ENCODE measurements at places on chromosomes 7 and 10.

- no peak for DNase-seq
Observed at GRCh38 chr7:27765841-27766240, 25.9 kb downstream of the TAX1BP1 start.

DNA sequence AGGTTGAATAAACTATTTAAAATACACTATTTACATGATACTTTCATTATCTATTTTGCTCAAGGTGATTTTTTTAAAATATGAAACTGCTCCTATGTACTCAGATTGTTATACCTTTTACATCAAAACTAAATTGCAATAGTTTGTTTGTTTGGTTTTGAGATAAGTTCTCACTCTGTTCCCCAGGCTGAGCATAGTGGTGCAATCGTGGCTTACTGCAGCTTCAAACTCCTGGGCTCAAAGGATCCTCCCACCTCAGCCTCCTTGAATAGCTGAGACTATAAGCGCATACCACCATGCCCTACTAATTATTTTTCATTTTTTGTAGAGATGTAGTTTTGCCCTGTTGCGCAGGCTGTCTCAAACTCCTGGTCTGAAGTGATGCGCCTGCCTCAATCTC is 12.7 kb downstream of the TAS2R60 start:
- no peak for DNase-seq

- DNase-seq = no peak
Observed at GRCh38 chr10:80734589-80734988, 196.9 kb downstream of the SH2D4B start.

GRCh38 chr7:44259547-44260457 is 59.0 kb downstream of the YKT6 start:
- no peak for DNase-seq

GRCh38 chr7:8189625-8190024 is 72.3 kb downstream of the ICA1 start:
- DNase-seq = no peak

GRCh38 chr10:129056734-129057689 is 410.0 kb upstream of the MGMT start:
- DNase-seq = no peak

- peak; percentile 68 for DNase-seq
Observed at GRCh38 chr7:141702047-141702567, at the start of gene DENND11. DENND11 (minus strand) TSS chr7:141702166; CDS start chr7:141702153, 13 bp downstream.

- DNase-seq = no peak
Observed at GRCh38 chr10:77474386-77474785, 163.2 kb downstream of the KCNMA1 start.

DNA sequence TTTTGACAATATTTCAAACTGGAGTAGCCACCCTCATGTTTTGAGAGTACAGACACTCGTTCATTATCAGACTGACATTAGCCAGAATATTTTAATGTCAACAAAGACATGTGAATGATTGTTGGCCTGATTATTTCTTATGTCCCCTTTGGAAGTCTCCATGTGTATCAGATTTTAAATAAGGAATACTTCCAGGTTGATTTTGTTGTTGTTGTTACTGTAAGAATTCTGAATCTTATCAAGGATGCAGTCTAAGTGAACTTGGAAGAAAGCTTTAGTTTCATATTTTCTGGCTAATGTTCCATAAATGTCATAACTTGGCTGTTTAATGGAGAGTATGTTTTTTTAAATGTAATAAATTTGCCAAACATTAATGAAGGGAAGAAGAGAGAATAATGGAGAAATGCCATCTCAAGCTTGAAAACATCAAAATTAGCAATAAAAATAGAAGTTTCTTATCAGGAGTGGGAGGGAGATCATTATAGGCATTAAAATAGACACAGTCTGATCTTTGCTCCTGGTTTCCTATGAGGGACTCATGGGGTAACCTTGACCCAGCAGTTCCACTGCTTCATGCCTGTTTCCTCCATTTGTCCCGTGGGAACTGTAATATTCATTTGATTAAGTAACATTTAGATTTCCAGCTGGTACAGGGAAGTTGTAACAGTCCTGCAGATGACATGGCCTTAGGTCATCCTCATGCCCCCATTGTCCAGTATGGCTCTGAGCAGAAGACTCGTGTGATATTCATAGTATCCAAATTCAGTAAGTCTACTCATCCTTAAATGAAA is 122.4 kb upstream of the KIAA1217 start:
- DNase-seq = no peak

GRCh38 chr7:3495530-3495929 is 194.5 kb downstream of the SDK1 start:
- no peak for DNase-seq

DNA sequence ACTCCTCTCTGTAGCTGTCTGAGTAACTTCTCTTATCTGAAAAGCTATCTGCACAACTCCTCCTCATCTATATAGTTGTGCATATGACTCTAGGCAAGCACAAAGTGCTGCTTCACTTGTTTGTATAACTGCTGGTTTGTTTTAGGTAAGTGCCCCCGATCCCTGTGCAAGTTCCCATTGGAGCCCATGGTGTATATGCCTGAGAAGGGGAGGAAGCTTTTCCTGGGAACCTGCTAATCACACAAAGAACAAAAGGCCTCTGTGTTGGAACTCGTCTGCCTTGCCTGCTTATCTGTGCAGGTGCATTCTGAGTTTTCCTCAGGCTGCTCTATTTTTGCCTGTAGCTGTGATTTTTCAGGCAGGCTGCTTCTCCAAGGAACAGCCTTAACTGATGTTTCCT is 23.2 kb upstream of the PHF14 start:
- no peak for DNase-seq

- no peak for DNase-seq
Observed at GRCh38 chr10:127080317-127080716, 116.1 kb downstream of the INSYN2A start.

GRCh38 chr10:7824251-7824650 is 5.9 kb downstream of the TAF3 start:
- DNase-seq = no peak

- no peak for DNase-seq
Observed at GRCh38 chr10:94710578-94710977, 27.0 kb downstream of the CYP2C18 start.

DNA sequence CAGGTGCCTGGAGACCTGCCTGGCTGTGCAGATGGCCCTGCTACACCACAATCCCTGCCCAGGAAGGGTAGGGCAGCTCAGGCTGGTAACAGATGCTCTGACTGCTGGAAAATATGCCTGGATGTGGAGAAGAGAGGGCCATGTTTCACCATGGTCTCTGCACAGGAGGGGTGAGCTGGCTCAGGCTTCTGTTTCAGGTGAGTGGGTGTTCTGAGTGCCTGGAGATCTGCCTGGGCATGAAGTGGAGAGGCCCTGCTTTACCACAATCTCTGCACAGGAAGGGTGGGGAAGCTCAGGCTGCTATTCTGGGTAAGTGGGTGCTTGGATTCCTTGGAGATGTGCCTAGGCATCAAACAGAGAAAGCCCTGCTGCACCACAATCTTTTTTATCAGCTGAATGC is 350.1 kb downstream of the KIF20B start:
- DNase-seq = no peak

GRCh38 chr10:85936161-85936560 is 430.4 kb downstream of the GRID1 start:
- no peak for DNase-seq

DNA sequence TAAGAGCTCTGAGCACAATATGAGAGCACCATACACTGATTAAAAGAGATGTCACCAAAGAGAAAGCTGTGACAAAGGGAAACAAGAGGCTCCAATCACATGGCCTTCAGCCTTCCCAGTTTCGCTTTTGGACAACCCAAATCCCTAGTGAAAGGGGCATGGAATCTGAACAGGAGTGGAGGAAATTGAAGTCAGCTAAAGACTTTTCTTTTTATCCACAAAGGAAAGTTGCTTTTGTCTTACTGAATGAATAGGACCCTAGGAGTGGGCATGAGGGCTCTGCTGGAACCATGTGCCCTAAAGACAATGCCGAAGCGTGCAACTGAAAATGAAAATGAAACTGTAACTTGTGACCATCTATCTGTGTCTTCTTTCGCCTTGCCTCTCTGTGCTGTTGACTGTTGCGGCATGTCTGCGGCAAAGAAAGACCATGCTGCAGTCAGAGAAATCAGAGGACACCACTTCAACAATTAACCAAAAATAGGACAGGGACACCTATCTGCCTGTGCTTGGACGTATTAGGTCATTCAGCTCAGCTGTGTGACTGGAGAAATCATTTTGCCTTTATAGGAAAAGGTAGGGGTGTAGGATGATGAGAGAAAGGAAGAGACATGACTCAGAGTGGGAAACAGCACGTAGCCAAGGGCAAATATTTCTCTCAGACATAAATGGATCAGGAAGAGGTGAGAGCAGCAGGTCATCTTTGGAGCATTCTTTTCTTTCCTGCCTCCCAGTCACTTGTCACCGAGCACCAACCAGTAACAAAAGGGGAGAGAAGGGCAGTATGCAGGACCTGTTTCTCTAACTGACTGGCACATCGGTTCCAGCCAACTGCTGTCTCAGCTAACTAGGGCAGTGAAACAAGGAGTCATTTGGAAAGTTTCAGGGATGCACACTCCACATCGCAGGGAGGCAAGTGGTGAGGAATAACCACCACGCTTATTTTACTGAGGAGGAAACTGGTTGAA is 12.3 kb downstream of the CAV2 start:
- DNase-seq = no peak

- DNase-seq = no peak
Observed at GRCh38 chr10:92873029-92873428, 24.7 kb downstream of the EXOC6 start.

- DNase-seq = no peak
Observed at GRCh38 chr10:58027426-58027825, 240.3 kb downstream of the IPMK start.

GRCh38 chr10:122441961-122442360 is 12.5 kb upstream of the ARMS2 start:
- no peak for DNase-seq

GRCh38 chr10:7950981-7951847 is 103.3 kb upstream of the GATA3 start:
- no peak for DNase-seq

DNA sequence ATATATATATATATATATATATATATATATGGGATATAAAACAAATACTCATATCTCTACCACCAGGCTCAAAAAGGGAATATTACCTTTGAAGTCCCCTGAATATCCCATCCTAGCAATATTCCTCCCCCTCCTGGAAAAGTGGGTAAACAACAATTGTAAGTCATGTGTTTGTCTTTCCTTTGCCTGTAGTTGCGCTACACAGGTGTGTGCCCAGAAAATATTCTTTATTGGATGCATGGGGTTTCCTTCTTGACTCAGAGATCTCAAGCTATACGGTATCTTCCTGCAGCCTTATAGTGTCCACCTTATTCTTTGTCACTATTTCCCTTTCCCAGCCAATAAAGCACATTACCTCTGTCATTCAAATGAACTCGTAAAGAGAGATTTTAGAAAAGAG is 54.2 kb downstream of the MET start:
- no peak for DNase-seq

- no peak for DNase-seq
Observed at GRCh38 chr7:91293840-91294239, 29.6 kb downstream of the FZD1 start.

DNA sequence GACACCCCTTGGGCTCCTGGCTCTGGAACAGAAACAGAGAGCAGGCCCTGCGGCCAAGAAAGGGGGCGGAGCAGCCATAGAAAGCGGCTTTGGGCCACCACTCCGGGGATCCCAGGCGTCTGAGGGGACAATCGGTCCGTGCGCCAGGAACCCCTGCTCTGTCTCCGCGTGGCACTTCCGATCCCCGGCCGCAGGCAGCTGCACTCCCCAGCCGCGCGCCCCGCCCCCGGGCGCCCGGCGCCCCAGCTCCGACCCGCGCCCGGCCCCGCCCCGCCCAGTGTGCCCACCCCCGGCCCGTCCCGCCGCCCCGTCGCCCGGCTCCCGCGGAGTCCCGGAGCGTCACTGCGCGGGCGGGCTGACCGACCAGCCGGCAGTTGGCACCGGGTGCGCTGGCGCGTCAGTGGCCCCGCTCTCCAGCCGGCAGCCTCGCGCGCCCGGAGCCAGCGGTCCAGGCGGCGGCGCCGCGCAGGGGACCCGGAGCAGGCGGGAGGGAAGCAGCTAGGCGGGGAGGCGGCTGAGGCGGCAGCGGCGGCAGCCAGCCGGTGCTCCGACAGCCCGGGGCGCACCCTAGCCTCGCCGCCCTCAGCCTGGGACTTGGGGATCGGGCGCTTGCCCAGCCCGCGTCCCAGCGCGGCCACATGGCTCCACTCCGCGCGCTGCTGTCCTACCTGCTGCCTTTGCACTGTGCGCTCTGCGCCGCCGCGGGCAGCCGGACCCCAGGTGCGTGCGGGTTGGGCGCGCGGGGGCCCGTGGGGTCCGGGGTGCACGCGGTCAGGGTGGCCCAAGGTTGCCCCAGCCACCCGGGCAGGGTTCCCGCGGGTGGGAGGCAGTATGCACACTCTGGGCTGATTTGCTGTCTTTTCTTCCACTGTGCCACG is at the start of gene ADAMTS14:
Gene ADAMTS14 (plus strand): TSS at position 342 of the 878 bp plus-strand sequence. CDS start 297 bp downstream, at position 639.
- DNase-seq = no peak

DNA sequence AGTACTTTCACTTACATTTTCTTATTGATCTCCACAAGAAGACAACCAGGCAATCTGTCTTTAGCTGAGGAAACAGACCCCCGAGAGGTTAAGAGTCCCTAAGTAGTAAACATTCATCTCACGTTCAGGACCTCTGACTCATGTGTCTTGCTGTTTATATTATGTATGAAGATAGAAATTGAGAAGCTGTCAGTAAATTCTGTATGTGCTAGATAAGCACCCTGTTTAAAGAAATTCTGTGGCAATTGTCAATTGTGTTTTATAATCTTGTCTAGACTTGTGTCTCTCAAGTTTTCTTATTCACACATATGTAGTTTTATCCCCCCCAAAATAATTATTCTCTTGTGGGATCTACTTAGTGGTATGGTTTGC is 14.5 kb downstream of the ADK start:
- no peak for DNase-seq

DNA sequence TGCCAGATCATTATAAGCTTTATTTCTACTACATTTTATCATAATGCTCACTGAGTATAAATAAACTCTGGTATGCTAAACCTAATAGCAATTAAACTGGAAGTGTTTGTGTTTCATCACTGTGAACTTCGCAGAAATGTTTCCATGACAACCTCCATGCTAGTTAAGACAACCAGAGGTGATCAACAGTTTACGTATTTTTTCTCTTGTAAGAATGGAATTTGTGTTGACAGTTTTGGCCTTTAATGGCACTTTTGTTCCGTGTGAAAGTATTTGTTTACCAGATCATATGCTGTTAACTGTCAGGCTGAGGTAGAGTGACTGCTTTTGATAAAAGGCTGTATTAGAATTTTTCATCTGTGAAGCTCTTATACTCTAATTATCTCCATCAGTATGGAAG is 212.1 kb upstream of the PPP1R3A start:
- no peak for DNase-seq

DNA sequence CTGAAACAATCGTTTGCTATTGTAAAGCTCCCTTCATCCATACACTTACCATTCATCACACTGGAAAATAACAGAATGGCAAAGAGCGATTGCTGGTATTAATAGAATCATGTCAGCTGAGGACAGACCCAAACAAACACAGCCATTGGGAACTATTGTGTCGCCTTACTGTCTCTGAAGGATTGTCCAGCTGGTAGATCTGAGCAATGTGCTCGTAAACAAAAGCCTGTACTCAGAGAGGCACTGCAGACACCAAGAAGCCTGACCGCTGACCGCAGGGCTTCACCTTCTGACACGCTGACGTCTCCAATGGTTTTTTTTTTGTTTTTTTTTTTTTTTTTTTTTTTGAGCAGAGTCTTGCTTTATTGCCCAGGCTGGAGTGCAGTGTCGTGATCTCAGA is 151.0 kb upstream of the FRMD4A start:
- no peak for DNase-seq

- no peak for DNase-seq
Observed at GRCh38 chr7:19327018-19327417, 181.8 kb upstream of the FERD3L start.

- DNase-seq = no peak
Observed at GRCh38 chr7:120920034-120920433, 30.5 kb upstream of the ING3 start.
